Smooth muscle cell of the coronary artery (primary cell): ENCODE measurements at places on chromosomes 7 and 10. TPM values are rescaled to one million over a fixed set of nuclear protein-coding genes. Genes with fewer than 3 reads are reported as not detected.

The LRRD1 gene
- under 0.01 TPM in 1 of 2 replicates, not detected in the other for total RNA-seq

The MBL2 gene
- not detected in 2 replicates for total RNA-seq

The ALDH18A1 gene
- total RNA-seq, result 125 and 198 TPM in 2 replicates

The GRB10 gene
- 32.6 and 107 TPM in 2 replicates for total RNA-seq

The ABCC2 gene
- 0.15 and 1.1 TPM in 2 replicates for total RNA-seq

The GCK gene
- total RNA-seq, result 0.60 and 1.6 TPM in 2 replicates

The HABP2 gene
- total RNA-seq, result not detected in 2 replicates

The LIPJ gene
- not detected in 2 replicates for total RNA-seq

The TUBB8 gene
- total RNA-seq, result not detected in 2 replicates

The AOAH gene
- not detected in 2 replicates for total RNA-seq

The HYAL4 gene
- total RNA-seq, result not detected in 2 replicates

The TRPV5 gene
- not detected in 2 replicates for total RNA-seq

The ZFAND2A gene
- total RNA-seq, result 10.1 and 28.6 TPM in 2 replicates

The ADARB2 gene
- not detected in 2 replicates for total RNA-seq

The RBP3 gene
- total RNA-seq, result under 0.01 TPM in 1 of 2 replicates, not detected in the other

The MYO3A gene
- not detected in 2 replicates for total RNA-seq

The NRG3 gene
- total RNA-seq, result 0.15 TPM in 1 of 2 replicates, not detected in the other

The CHAT gene
- total RNA-seq, result not detected in 2 replicates

The NUTM2D gene
- 0.82 and 1.4 TPM in 2 replicates for total RNA-seq

The WIPF3 gene
- total RNA-seq, result not detected in 2 replicates

The PNLIPRP3 gene
- total RNA-seq, result not detected in 2 replicates

The EBF3 gene
- 3.9 and 8.8 TPM in 2 replicates for total RNA-seq

The CABCOCO1 gene
- total RNA-seq, result 0.60 TPM in 1 of 2 replicates, not detected in the other

The NEBL gene
- 0.12 and 0.90 TPM in 2 replicates for total RNA-seq

The UTF1 gene
- total RNA-seq, result not detected in 2 replicates

The CALHM3 gene
- not detected in 2 replicates for total RNA-seq

The METTL27 gene
- total RNA-seq, result 1.1 and 5.7 TPM in 2 replicates

The HOXA1 gene
- total RNA-seq, result not detected in 2 replicates

The CHRM2 gene
- not detected in 2 replicates for total RNA-seq

The LIPK gene
- not detected in 2 replicates for total RNA-seq

The ANKRD1 gene
- total RNA-seq, result 1.5 and 315 TPM in 2 replicates

The INSYN2A gene
- total RNA-seq, result 0.15 and 0.23 TPM in 2 replicates

The FGL2 gene
- total RNA-seq, result 2.6 and 9.8 TPM in 2 replicates

The SLC12A9 gene
- total RNA-seq, result 7.0 and 13.2 TPM in 2 replicates

The PRKG1 gene
- total RNA-seq, result 24.8 and 76.2 TPM in 2 replicates

The CDC123 gene
- total RNA-seq, result 168 and 328 TPM in 2 replicates

The CYP3A7 gene
- 0.23 TPM in 1 of 2 replicates, not detected in the other for total RNA-seq

The MYH16 gene
- 0.08 TPM in 1 of 2 replicates, not detected in the other for total RNA-seq

The NPC1L1 gene
- 0.12 TPM in 1 of 2 replicates, not detected in the other for total RNA-seq

The WEE2 gene
- total RNA-seq, result not detected in 2 replicates

The BMPER gene
- 56.5 and 70.4 TPM in 2 replicates for total RNA-seq

The HKDC1 gene
- 0.35 and 1.1 TPM in 2 replicates for total RNA-seq

The ADGRA1 gene
- total RNA-seq, result not detected in 2 replicates

The GPR15LG gene
- total RNA-seq, result not detected in 2 replicates

The SKIDA1 gene
- total RNA-seq, result 0.53 and 0.82 TPM in 2 replicates

The ERV3-1 gene
- total RNA-seq, result 4.9 and 16.2 TPM in 2 replicates

The TMEM184A gene
- total RNA-seq, result 0.53 TPM in 1 of 2 replicates, not detected in the other

The ERVW-1 gene
- total RNA-seq, result not detected in 2 replicates

The PNLIPRP1 gene
- not detected in 2 replicates for total RNA-seq

The SUN3 gene
- total RNA-seq, result not detected in 2 replicates

The LSM8 gene
- 17.2 and 42.9 TPM in 2 replicates for total RNA-seq

The CAMK2B gene
- 0.23 and 0.59 TPM in 2 replicates for total RNA-seq

The MCM10 gene
- 0.35 and 2.8 TPM in 2 replicates for total RNA-seq

The FAM13C gene
- total RNA-seq, result 1.6 and 2.8 TPM in 2 replicates

The BTBD16 gene
- total RNA-seq, result under 0.01 TPM in 1 of 2 replicates, not detected in the other

The PPP1R3C gene
- total RNA-seq, result 33.9 and 36.7 TPM in 2 replicates

The SPDYE16 gene
- total RNA-seq, result 0.12 and 0.15 TPM in 2 replicates
